Stimulated activated CD8-positive, alpha-beta memory T cell treated with anti-CD3 and anti-CD28 coated beads, Interleukin-7, amount 100 ng/mL, for 1 hour (primary cell): ENCODE measurements at places on chromosomes 1 and 21.
A peak's percentile ranks its signal among the peaks of the same experiment; 100 is the strongest.

GRCh38 chr1:61742620-61743430, 545 bp downstream of the PATJ start:
- no peak for DNase-seq

DNA sequence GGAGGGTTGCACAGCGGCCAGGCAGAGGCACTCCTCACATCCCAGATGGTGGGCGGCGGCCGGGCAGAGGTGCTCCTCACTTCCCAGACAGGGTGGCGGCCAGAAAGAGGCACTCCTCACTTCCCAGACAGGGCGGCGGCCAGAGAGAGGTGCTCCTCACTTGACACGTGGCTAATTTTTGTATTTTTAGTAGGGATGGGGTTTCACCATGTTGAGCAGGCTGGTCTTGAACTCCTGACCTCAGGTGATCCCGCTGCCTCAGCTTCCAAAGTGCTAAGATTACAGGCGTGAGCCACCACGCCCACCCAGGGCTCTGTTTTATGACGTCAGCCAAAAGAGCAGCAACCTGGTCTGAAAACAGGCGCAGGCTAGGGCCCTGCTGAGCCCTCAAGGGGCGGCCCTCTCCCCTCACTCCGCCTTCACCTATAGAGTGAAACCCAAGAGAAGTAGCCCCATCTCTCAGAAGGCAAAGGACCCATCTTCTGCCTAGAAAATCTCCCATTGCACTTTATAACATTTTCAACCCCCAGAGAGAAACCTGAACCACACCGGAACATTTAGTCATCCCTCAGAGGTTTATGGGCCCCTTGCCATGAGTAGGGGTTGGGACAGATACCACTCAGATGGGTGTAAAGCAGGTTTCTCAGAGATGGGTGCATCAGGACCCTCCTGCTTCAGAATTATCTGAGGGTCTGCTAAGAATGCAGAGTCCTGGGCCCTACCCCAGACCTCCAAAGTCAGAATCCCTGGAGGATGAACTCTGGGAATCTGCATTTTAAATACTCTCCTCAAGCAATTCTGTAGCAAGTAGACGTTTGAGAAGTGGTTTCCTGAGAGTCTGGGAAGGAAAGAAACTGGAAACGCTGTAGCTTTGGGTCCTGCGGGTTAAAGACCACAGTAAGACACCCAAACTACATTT, 40.8 kb downstream of the CDK18 start:
- DNase-seq = no peak

GRCh38 chr1:15337656-15338402, 71.9 kb upstream of the EFHD2 start:
- DNase-seq = no peak

DNA sequence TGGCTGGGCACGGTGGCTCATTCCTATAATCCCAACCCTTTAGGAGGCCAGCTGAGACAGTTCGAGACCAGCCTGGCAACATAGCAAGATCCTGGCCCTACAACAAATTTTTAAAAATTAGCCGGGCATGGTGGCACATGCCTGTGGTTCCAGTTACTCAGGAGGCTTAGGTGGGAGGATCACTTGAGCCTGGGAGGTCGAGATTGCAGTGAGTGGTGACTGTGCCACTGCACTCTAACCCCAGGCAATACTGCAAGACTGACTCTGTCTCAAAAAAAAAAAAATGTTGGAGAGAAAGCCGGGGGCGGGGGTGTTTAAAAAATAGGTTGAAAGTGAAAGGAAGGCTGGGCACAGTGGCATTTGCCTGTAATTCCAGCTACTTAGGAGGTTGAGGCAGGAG, 16.5 kb downstream of the CLDN19 start:
- DNase-seq = no peak

- DNase-seq = peak; percentile 21
These were observed 15.5 kb downstream of the PI4KB start for GRCh38 chr1:151311589-151312331.

- no peak for DNase-seq
These were observed 173.8 kb downstream of the RASAL2 start for GRCh38 chr1:178267646-178268094.

DNA sequence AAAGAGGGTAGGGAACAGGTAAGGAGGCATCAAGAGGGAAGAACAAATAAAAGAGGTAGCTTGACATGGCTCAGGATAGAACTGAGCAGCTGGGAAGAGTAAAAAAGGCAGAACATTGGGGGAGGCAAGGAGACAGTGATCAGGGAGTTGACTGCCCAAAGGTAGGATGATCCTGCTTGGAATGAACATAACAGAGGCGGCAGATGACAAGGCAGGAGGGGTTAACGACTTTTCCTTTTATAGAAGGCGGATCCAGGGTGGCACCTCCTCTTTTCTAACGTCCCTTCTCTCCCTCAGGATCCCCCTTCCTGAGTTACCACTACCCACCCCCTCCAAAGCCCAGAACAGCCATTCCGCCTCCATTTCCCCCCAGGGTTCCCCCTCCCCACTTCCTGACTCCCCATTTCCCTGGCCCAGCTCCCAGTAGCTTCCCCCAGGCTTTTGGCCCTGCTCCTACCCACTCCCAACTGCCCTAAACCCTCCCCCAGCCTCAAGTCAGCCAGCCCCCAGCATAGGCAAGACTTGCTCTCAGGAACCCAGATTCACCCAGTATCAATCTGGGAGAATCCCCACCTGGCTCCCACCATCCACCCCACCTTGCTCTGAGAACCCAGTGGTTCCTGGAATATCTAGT, 769 bp upstream of the ADAMTS4 start:
- DNase-seq = no peak

DNA sequence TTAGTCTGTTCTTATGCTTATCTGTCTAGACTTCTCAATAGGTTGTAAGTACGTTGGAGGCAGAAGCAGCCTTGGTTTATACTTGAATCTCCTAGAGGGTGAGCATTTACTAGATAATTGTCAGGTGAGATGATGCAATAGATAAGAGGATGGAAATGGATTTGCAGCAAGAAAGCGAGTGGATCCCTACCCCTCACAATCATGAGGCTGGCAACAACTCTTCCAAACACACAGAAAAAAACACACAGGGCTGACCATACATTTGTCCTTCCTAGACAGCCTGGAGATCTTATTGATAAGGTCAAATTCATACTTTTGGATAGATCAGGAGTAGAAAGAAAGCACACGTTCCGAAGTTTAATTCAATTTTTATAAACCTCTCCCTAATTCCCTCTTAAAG, 481.4 kb upstream of the CAMK1G start:
- no peak for DNase-seq

DNA sequence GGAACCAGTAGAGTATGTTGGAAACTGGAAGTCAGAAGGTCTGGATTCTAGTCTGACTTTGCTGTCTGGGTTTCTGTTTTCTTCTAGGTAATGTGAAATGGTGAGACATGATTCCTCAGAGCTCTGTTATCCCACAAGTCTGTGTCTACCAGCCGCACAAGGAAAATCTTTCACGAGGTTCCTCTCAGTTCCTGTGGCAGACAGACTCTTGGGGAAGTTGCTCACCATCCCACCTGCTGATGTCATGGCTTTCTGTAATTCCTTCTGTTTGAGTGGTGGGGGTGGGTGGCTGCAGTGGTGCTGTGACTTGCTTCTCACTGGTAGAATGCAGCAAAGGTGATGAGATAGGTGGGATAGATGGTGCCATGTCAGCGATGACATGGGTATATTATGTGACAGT, 17.1 kb upstream of the SCMH1 start:
- no peak for DNase-seq

GRCh38 chr1:159960721-159961381, 6.8 kb upstream of the SLAMF9 start:
- no peak for DNase-seq

DNA sequence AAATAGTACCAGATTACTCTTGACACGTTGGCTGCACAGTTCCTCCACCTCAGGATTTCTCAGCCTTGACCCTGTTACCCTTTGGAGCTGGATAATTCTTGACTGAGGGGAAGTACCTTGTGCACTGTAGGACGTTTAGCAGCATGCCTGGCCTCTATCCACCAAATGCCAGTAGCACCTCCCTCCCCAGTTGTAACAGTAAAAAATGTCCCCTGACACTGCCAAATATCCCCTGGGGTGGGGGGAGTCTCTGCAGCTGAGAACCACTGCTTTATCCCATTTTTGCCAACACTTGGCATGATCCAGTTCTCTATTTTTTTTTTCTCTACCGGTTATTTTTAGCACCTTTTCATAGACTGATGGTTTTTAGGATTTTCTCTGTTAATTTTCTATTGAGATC, 34.0 kb downstream of the C1orf198 start:
- no peak for DNase-seq

GRCh38 chr1:244405856-244406255, 45.9 kb downstream of the ADSS2 start:
- no peak for DNase-seq

DNA sequence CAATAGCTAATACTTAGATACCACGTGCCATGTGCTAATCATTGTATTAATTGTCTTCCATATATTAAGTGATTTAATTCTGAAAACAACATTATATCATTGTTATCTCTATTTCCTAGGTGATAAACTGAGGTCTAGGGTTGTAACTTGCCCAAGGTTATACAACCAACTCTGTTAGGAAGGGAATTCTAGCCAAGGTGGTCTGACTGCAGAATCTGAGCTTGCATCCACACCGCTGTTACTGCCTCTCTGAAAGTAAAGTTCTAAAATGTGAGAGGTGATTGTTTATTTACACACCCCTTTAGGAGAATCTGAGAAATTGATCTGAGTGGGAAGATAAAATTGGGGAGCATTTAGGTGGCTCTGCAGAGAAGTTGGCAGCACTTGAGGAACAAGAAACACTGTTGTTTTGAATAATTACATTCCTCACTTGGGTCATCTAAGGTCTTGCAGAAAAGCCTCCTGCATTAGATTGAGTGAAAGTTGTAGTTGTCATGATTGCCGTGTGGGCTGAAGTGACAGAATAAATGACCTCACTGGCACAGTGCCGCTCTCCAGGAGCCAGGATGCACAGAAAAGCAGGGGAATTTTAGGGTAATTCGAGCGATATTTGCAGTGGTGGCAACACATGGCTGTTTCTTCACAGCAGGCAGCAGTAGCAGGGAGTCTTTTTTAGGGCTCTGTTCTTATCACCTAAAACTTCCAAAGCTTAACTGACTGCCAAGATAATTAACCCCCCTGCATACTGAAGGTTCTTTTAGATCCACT, 121.7 kb downstream of the ADGRL4 start:
- DNase-seq = no peak

- no peak for DNase-seq
These were observed 54.6 kb downstream of the MATN1 start for GRCh38 chr1:30668546-30669327.

DNA sequence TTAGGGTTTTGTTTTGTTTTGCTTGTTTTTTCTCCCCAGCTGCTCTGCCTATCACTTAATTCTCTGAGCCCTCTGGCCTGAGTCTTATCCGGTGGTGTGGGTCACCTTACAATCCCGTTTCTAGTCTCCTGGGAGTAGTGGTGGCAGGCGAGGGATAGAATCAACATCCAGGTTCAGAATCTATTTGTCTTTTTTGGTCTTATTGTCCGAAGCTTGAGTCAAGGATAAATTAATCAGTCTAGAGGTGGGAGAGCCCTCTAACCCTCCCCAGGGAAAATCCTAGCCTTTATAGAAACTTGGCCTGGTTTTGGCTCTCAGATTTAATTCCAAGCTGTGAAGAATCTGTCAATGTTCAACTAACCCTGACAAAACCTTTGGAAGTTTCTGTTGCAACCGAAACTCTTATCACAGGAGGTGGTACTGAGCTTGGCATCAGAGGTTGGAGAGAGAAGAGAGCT, 246.3 kb downstream of the FGGY start:
- DNase-seq = no peak

GRCh38 chr21:43697758-43698643, 20.9 kb upstream of the PDXK start:
- no peak for DNase-seq

- no peak for DNase-seq
These were observed 52.8 kb upstream of the TMPRSS2 start for GRCh38 chr21:41560661-41561158.

DNA sequence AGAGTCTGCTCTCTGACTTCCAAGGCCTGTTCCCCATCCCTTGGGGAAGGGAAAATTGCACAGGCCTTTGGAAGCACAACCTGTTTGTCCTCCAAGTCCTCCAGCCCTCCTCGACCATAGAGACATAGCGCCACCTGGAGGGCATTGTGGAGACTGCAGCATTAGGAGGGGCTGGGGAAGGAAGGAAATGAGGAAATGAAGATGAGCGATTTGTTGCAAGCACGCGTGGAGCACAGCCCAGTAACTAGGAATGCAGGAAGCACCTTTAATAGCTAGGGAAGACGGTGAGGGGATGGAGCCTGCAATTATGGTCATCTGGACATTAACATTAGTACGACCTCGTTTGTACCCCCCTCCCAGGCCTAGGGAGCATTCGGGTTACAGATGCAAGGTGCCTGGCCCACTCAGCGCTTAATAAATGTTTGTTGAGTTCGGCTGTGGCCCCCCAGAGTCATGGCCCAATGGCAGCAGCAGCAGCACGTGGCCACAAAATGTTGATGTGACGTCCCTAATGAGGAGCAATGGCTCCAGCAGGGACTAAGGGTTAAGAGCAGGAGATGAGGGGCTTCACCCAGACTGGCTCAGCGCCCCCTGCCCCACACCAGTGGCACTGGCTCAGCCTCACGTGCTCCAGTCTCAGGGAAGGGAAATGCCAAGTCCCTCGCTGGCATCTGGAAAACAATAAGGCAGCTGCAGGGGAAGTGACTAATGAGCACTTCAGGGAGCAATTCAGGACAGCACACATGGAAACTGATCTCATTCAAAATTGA, 8.0 kb upstream of the CAMK2N1 start:
- DNase-seq = peak; percentile 62

- no peak for DNase-seq
These were observed 22.3 kb upstream of the APOBEC4 start for GRCh38 chr1:183675381-183675780.

GRCh38 chr1:47513393-47513792, 75.5 kb downstream of the FOXD2 start:
- DNase-seq = no peak

GRCh38 chr21:41497788-41498187, 10.2 kb downstream of the TMPRSS2 start:
- DNase-seq = no peak

GRCh38 chr1:212482006-212482636, 49.4 kb downstream of the NENF start:
- no peak for DNase-seq

GRCh38 chr1:177907000-177907399, 62.9 kb downstream of the SEC16B start:
- DNase-seq = no peak

GRCh38 chr1:150479927-150480352, 7.3 kb upstream of the TARS2 start:
- DNase-seq = no peak

- DNase-seq = no peak
These were observed 13.5 kb downstream of the OLFML2B start for GRCh38 chr1:162010175-162010506.

DNA sequence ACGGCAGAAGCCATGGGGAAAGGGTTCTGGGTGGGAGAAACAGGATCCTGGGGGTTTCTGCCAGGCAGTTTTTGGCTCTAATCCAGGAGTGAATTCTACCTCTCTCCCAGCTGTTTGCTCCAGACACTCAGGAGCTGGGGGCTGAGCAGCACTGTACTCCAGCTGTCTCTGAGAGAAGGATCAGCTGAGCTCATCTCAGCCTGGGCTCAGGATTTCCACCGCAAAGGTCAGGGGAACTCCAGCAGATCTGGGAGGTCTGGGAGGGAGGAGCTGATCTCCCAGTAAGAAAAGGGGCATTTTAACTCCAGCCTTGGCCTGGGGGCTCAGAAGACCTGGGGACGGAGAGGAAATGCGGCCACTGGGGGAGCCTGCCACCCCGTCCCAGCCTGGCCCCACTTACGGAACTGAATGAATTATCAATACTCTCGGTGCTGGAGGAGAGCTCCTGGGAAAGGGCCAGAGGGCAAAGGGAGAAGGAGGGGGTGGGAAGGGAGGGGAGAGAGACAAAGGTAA, 17.3 kb downstream of the PI4KB start:
- DNase-seq = no peak
